Adrenal gland (tissue), 19 donors: ENCODE measurements at places on chromosomes 2 and 18. TPM values are rescaled to one million over a fixed set of nuclear protein-coding genes. Genes with fewer than 3 reads are reported as not detected.

GRCh38 chr18:22026362-22026761, 143.0 kb upstream of the GATA6 start:
- peak; percentile 87 for DNase-seq

RAB27B gene
- total RNA-seq: 3.4 TPM

HOXD8 gene
- total RNA-seq: 15.3 TPM

ADI1 gene
- total RNA-seq: 86.9 TPM

DNA sequence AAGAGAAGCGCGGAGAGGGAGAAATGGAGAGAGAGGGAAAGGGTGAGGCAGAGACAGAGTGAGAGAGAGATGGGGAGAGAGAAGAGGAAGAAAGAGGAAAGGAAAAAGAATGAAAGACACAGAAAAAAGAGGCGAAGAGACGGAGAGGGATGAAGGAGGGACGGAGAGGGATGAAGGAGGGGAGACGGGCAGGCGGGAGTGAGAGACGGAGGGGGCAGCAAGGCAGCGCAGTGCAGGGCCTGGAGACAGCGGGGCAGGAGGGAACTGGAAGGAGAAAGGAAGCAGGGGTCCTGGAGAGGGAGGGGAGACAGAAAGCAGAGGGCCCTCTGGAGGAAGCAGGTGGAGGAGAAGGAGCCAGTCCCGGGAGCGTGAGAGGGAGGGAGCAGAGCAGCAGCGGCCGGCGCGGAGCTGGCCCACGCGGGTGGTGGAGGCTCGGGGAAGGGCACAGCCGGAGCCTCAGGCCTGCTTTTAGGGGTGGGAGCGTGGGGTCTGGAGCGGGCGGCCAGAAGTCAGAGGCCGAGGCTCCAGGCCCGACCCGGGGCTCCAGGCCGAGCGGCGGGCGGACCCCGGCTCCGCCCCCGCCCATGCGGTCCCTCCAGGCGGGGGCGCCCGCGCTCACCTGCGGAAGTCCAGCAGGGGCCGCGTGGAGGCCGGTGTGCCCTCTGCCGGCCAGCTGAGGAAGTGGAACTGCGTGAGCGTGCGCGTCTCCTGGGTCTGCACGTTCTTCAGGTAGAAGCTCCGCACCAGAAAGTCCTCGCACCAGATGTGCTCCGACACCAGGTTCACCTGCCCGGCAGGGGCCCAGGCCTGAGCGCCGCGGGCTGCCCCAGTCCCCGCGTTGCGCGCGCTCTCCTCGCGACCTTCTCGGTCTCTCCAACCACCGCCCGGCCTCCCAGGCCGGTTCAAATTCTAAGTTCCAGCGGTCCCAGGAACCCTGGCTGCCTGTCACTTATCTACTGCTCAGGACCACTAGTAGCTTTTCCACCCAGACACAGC, 14.5 kb downstream of the PTPRN start:
- DNase-seq: peak; percentile 91

DNA sequence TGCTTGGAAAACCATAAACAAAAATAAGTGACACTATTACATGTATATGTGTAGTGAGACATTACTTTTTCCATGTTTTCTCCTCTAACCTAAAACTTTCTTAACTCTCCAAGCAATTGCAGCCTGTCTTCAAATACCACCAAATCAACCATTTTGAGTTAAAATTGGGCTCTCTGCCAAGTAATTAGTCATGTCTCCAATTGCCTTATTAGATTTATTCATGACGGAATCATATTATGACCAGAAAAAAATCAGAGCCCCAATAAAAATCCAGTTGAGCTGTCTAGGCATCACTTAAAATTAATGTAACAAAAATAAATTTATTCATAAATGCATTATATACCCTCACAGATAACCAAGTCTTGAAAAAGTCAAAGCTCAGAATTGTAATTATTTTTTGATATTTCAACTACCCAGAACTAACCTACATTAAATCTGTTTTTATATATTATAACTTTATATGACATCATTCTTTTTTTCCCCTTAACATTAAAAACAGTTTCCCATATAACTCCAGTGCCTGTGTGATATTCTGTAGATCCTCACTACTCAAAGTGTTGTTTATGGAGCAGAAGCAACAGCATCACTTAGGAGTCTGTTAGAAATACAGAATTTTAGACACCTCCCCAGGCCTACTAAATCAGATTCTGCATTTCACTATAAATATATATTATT, 157.0 kb downstream of the ERBB4 start:
- no peak for DNase-seq

- no peak for DNase-seq
These were observed 76.6 kb downstream of the LRRC30 start for GRCh38 chr18:7307526-7307925.

GRCh38 chr2:4190548-4190947, 487.2 kb downstream of the DCDC2C start:
- no peak for DNase-seq

DNA sequence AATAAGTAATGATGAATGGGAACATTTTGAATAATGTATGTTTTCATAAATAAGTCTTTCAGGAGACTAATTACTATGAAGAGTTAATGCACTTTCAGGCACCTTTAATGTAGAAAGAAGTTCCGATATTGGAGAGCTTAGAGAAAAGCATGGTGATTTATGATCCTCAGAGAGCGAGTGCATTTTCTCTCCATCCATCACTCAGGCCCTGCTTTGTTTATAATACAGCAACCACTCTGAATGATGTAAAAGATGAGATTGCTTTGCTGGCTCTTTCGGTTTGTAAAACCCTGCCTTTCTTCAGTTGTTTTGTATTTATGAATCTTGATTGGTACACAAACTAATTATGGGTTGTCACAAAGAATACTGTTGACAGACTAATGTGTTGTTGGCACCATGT, 132.0 kb downstream of the NYAP2 start:
- no peak for DNase-seq

DNA sequence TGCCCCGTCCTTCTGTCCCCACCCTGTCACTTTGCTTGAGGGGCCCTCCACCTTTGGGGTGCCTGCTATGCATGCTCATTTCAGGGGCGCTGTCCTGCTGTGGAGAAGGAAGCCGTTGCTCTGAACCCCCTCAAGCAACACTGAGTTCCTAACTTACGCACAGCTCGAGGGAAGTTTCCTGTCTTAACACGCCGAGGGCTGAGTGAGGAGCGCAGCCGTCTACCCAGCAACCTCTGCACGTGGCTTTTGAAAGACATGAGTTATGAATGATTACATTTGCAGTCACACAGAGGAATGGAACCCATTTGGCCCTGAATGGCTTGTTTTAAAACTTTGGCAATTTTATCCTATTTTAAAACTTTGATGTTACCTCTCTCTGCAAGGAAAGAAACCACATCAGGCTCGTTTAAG, 14.0 kb downstream of the RAMP1 start:
- no peak for DNase-seq

- DNase-seq: no peak
These were observed 185.9 kb upstream of the LINC00305 start for GRCh38 chr18:64334748-64335147.

- DNase-seq: no peak
These were observed 584.7 kb upstream of the SETBP1 start for GRCh38 chr18:44096016-44096415.

- no peak for DNase-seq
These were observed 48.6 kb downstream of the SMAD2 start for GRCh38 chr18:47881752-47882455.

GRCh38 chr18:49537232-49537896, 24.5 kb upstream of the LIPG start:
- no peak for DNase-seq

IL1RL1 gene
- total RNA-seq: 51.0 TPM

GRCh38 chr2:239157771-239158170, 243.0 kb downstream of the HDAC4 start:
- peak; percentile 13 for DNase-seq
